ENCODE measurements at places on chromosomes 1 and 21.

GRCh38 chr1:56194701-56195300 lies 384.6 kb downstream of the PLPP3 start:
- DNase-seq: no peak

- DNase-seq: no peak
These were observed 5.1 kb upstream of the ANGPTL1 start for GRCh38 chr1:178875936-178876335.

- no peak for DNase-seq
These were observed 22.4 kb upstream of the ASB17 start for GRCh38 chr1:75954586-75954985.

- DNase-seq: no peak
These were observed 6.7 kb downstream of the KYAT3 start for GRCh38 chr1:88985692-88986091.

DNA sequence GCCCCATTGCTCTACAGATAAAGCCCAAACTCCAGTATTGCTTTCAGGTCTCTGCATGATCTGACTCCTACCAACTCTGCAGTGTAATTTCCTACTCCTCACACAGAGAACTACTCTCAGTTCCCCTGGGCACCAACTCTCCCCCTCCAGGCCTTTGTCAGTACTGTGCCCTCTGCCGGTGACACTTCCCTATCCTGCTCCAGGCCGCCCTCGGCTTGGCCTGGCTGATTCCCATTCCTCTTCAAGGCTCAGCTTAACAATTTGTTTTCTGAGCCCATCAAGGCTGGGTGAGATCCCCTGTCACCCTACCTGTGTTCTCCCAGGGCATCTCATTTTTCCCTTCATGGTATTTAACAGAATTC lies 2.6 kb downstream of the SLAMF8 start:
- DNase-seq: peak; percentile 89

DNA sequence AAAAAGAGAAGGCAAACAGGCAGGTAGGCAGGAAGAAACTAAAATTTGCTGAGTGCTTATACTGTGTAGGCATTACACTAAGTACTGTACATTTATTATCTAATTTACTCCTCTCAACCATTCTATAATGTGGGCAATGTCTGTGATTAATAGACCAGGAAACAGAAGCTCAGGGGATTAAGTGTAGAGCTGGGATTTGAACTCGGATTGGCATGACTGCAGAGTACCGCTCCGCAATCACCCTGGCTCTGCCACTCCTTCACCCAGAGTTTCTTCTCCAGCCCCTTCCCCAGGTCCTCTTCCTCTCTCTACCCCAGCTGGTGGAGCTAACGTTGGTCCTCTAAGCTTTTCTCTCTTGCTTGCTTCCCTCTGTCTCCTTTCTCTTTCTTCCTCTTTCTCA lies 11.5 kb upstream of the S100A2 start:
- DNase-seq: no peak

DNA sequence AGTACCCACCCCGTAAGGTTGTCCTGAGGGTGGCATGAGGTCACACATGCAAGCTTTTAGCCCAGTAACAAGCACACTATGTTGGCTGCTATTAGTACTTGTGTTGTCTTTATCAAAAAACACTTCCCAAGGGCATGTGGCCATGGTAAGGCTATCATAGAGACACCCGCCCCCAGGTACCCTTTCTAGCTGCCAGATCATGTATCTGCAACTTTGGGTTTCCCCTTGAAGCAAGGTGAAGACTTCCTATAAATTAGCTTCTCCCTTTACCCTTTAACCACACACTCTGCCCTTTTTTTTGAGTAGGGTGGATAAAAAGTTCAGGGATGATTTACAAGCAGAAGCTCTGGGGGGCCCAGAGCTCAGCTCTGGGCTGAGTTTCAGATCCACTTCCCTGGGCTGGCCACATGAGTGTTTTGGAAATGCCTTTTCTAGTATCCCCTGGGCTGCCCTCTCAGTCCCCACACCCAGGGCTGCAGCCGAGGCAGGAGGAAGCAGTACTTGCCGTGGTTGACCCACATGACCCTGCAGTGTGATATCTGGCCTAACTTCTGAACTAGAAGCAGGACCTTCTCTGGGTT lies 2.0 kb downstream of the ZDHHC18 start:
- DNase-seq: no peak

- DNase-seq: no peak
These were observed 111.1 kb downstream of the CLEC20A start for GRCh38 chr1:178385662-178386061.

- DNase-seq: no peak
These were observed 6.9 kb upstream of the SLC45A3 start for GRCh38 chr1:205687242-205687641.

DNA sequence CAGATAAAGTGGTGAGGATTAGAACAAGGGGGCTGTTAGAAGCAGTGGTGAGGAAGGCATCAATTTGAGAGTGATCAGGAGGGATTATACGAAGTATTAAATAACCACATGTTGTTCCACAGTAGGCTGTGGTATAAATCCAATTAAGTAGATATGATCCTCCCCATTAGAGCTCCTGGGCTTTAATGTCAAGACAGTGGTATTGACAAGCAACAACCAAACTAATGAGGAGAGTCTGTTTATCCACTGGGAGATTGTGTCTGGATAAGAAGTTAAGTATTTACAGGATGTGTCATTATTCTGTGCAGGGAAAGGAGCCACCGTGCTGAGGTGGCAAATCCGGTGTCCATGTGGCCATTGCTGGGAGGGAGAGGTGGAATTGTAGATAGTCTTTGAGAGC lies 5.8 kb downstream of the ACTN2 start:
- no peak for DNase-seq

- DNase-seq: no peak
These were observed 49.6 kb upstream of the LRP8 start for GRCh38 chr1:53377438-53377841.

DNA sequence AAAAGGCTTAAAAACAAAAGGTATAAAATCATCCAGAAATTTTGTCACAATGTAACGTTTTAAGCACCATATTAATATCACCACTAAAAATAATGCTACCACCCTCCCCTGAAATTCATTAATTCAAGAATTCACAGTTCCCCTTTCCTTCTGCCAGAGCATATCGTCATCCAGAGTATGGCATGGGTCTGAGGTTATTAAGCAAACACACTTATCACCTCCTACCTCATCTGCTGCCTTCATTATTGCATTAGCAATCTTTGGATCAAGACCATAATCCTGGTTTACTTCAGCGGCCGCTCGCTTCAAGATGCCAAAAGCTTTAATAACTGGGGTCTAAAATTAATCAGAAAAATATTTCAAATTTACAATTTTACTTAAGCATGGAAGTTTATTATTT lies 6.2 kb downstream of the FH start:
- peak; percentile 18 for DNase-seq

DNA sequence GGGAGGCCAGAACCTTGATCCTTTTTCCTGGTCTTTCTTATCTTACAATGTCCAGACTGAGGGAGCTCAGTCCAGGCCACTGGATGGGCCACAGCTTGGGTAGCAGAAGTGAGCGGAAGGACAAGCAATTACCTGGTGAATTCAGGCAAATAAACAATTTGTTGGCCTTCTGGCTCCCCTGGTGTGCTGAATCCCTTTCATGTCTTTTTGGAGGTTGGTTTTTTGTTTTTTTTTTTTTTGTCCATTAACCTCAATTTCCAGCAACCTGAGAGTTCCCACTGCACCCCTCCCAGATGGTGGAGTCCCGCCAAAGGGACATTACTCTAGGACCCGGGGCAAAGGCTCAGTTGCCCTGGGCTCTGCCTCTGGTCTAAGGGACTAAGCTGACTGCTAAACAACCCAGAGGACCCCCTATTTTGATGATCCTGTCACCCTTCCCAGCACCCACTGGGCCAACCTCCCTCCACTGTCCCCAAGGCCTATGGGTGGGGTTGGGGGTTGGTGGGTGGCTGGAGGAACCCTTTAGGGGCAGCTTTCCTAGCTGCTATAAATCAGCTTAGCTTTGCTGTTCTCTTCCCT lies 85.5 kb downstream of the KCND3 start:
- DNase-seq: peak; percentile 38

GRCh38 chr21:16767201-16767600 lies 745.6 kb upstream of the CXADR start:
- no peak for DNase-seq

DNA sequence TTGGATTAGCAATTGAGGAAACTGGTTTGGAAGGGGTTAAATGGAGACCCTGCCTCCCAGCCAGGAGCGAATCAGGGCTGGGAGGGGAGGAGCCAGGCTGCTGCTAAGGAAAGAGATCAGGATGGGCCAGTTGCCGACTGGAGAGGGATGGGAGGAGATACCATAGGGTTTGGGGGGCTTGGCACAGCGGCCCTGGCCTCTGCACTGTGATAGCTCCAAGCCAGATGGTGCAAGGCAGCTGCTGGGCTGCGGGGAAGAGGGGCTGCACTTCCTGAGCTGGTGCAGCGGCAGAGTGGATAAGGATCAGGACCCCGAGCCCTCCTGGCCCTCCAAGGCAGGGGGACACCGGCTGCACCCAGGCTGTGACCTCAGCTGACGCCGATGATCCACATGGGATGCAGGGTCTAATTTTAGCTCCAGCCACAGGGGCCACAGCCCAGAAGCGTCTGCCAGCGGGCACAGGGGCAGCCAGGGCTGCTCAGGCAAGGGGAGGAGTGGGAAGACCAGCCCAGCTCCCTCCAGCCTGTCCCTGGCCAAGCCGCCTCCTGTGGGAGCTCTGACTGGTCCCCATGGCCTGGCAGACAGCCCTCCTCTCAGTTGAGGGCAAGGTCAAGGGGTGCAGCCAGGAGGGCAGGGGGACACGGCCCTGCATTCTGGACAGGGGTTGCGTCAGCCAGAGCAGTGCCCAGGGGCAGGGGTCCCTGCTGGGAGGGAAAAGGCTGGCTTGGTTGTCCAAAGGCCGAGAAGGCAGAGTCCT lies at the start of gene EXTL1:
EXTL1 (plus strand) TSS at position 129 of the 757 bp plus-strand sequence. CDS start 872 bp downstream, outside the sequence.
- peak; percentile 92 for DNase-seq

- DNase-seq: no peak
These were observed 64.8 kb downstream of the SYF2 start for GRCh38 chr1:25167269-25168192.

DNA sequence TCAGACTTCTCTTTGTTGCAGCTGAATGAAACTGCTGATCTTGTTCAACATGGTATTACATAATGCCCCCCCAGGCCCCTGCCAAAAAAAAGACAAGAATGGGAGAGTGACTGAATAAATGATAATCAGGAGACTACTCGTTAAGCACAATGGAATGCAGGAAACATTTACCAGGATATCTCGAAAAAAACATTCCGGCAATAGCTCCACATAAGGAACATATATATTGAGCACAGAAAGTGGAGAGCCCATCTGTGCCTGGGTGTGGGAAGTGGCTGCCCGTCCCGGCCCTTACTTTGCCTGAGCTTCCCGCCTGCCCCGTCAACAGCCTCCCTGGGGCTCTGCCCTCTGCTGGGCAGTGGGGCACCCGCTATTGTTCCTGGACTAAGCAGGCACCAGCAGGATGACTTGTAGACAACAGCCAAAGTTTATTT lies 13.3 kb downstream of the TRIM11 start:
- DNase-seq: no peak

GRCh38 chr1:99751877-99752504 lies 14.4 kb downstream of the FRRS1 start:
- no peak for DNase-seq

DNA sequence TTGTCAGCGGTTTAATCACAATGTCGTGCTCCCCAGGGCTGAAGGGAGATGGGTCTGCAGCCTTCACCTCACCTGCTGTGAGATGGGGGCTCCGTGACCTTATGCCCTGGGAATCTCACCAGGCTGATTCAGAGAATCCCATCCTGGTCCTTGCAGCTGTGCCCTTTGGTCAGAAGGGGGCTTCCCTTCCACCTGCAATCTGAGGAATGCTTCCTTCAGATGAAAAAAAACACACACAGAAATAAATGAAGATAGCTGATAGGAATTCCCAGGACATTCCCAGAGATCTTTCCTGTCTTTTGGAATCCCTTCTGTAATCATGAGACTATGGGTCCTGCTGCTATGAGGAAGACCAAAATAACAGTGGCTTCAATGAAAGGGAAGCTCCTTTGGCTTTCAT lies 127.0 kb upstream of the VAMP3 start:
- no peak for DNase-seq

GRCh38 chr1:115063228-115063901 lies 25.9 kb downstream of the TSPAN2 start:
- no peak for DNase-seq

DNA sequence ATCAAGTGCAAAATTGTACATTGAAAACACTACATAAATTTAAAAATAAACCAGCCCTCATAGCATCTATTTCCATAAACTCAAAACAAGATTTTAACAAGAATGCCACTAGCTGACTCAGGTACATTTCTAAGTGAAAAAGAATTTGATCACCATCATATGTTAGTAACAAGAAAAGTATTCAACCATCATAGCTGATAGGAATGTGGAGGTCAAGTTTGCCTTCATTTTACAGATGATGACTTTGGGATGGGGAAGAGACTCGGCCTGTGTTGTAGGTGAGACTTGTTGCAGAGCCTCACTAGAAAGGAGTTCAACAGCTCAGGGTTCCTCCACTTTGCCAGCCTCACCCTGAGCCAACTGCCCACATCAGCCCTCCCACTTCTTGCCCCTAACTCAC lies 318.8 kb upstream of the FAM78B start:
- no peak for DNase-seq

DNA sequence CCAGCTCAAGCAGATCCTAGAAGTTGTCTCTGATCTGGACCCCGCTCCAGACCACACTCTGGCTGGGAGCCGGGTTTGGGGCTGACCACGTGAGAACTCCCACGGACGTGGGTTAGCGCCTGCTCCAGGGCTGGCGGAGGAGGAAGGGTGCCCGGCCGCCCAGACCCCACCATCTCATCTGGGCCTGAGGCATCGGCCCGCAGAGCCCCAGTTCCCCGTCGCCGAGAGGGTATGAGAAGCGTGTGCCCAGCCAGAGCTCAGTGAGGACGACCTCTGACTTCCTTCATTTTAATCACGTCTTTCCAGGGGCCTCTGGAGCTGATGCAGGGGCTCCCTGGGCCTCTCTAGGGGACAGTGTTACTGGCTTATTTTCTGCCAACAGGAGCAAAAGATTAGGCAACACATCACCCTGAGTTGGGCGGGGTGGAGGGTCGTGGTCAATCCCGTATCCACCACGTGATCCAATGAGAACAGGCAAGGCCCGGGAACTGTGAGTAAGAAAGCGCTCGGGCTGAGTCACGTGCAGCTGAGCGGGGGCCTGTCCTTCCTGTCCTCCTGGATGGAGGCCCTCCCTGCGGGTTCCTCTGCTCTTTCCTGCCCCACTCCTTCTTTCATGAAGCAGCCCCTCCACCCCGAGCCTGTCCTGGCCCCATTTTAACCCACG lies 81.1 kb downstream of the SIK1 start:
- DNase-seq: no peak

- DNase-seq: peak; percentile 90
These were observed at the start of gene VASH2 for GRCh38 chr1:212950243-212951125. Gene VASH2, plus strand, starts transcription at chr1:212950541. Its CDS starts 1,002 bp downstream, at chr1:212951543.

DNA sequence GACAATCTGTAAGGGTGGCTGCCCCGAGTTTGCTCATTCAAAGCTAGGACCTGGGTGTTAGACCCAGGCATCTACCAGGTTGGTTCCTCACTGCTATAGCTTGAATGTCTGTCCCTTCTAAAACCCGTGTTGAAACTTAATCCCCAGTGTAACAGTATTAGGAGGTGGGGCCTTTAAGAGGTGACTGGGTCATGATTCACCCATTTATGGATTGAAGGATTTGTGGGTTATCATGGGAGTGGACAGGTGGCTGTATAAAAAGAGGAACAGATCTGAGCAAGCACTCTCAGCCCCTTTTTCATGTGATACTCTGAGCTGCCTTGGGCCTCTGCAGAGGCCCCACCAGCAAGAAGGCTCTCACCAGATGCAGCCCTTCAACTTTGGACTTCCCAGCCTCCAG lies 29.4 kb downstream of the PSMG1 start:
- DNase-seq: no peak
